ENCODE measurements at places on chromosomes 7 and 10. TPM values are rescaled to one million over a fixed set of nuclear protein-coding genes. Genes with fewer than 3 reads are reported as not detected.

CLCN1 gene
- not detected for total RNA-seq

DNA sequence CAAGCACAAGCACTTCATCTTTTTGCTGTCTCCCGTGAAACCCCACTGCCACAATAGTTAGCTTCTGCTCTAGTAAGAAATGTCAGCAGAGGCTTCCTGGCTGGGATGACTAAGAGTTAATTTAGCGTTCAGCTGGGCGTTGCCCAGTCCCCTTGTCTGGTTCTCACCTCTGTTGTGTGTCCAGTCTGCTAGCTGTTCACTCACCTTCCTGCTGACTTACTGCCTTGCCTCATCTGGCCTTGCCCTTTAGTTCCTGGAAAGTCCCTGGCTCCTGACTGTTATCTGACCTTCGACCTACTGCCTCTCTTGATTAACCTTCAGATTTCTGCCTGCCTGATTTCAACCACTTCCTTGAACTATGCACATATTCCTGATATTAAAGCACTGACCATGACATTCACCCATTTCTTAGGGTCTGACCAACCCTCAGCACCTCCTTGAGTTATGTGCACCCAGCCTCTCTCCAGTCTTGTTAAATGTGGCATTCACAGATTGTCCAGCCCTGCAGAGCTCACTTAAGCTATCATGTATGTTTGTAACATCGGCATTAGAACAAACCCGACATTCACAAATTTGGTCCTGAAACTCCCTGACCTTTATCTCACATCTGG, 30.3 kb downstream of the C7orf33 start:
- peak; percentile 16 for DNase-seq

- DNase-seq, result no peak
Measured at GRCh38 chr7:18384491-18385143, 110.9 kb upstream of the HDAC9 start.

- DNase-seq, result no peak
Measured at GRCh38 chr7:99500637-99501009, 542 bp upstream of the ZNF394 start.

DNA sequence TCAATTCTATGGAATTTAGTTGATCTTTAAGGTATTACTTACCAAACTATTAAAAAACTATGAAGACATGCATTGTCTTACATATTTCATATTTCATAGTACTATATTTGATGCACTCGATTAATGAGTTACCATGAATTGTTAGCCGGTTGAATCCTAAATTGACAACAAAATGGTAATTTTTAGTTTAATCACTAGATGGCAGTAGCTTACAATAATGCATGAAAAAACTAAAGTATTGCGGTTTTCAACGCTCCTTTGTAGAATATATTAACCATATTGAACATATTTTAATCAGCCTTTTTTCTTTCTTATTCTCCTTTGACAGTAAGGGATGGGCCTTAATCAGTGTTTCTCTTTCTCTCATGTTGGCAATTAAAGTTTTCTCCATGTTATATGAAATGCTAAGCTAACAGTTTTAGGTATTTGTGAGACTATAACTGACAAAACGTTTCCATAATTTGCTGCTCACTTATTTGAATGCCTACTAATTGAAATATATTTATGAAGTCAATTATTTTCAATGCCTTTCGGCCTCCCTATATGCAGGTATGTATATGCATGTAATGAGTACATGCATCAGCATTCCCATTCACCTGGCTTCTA, 48.5 kb upstream of the ARL4A start:
- DNase-seq, result peak; percentile 43

- no peak for DNase-seq
Measured at GRCh38 chr7:77993838-77994237, 195.3 kb downstream of the PHTF2 start.

- DNase-seq, result no peak
Measured at GRCh38 chr7:53100091-53100490, 64.7 kb downstream of the POM121L12 start.

SPDYE11 gene
- not detected for total RNA-seq

DNA sequence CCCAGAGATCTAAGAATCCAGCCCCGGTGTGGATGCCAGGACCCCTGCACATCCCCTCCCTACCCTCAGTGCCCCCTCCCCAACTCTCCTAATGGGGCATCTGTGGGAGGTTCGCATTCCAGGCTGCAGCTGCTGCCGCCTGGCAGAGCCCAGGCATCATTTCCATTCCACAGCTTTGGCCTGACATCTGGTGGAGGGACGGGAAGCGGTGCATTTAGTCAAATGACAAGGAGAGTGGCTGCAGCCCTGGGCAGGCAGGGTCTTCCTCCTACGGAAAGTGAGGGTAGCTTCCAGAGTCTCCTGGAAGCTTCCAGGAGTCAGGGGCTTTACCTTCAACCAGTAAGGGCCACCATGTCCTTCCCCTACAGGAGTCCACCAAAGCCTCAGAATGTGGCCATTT, 30.8 kb downstream of the PRLHR start:
- DNase-seq, result no peak

- no peak for DNase-seq
Measured at GRCh38 chr10:11064832-11065231, 47.2 kb downstream of the CELF2 start.

GRCh38 chr10:6719561-6719960, 139.5 kb upstream of the PRKCQ start:
- no peak for DNase-seq

- DNase-seq, result no peak
Measured at GRCh38 chr10:44567471-44567870, 182.6 kb upstream of the CXCL12 start.

GRCh38 chr7:75738604-75738974, at the start of gene HIP1:
HIP1 (minus strand) TSS chr7:75738941; CDS start chr7:75738920, 21 bp downstream.
- no peak for DNase-seq

DNA sequence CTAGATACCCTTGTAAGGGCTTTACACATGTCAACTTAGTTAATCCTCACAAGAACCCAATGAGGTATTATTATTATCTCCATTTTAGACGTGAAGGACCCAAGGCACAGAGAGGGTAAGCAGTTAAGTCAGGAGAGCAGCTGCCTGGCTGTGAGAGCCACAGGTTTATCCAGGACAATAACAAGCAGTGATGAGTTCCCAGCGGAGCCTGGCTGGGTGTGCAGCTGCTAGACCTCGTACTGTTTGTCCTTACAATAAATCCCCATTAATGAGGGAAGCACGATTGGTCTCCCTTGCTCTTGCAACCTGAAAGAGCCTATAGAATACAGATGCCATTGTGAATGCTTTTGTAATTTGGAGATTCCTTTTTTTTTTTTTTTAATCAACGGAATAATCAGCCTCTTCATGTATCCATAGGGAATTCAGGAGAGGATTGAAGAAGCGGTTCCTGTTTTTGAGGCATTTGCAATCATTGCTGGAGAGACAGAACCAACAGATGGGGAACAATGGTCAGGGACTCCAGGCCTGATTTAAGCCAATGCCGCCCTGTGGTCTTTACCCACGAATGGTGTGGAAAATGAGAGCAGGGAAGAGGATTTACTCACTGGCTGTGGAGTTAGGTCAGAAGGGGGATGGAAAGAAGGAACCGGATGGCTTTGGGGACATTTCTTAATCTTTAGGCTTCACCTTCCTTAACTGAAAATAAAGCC, 12.3 kb upstream of the ASB4 start:
- no peak for DNase-seq

IL15RA gene
- total RNA-seq, result 0.53 TPM

DNA sequence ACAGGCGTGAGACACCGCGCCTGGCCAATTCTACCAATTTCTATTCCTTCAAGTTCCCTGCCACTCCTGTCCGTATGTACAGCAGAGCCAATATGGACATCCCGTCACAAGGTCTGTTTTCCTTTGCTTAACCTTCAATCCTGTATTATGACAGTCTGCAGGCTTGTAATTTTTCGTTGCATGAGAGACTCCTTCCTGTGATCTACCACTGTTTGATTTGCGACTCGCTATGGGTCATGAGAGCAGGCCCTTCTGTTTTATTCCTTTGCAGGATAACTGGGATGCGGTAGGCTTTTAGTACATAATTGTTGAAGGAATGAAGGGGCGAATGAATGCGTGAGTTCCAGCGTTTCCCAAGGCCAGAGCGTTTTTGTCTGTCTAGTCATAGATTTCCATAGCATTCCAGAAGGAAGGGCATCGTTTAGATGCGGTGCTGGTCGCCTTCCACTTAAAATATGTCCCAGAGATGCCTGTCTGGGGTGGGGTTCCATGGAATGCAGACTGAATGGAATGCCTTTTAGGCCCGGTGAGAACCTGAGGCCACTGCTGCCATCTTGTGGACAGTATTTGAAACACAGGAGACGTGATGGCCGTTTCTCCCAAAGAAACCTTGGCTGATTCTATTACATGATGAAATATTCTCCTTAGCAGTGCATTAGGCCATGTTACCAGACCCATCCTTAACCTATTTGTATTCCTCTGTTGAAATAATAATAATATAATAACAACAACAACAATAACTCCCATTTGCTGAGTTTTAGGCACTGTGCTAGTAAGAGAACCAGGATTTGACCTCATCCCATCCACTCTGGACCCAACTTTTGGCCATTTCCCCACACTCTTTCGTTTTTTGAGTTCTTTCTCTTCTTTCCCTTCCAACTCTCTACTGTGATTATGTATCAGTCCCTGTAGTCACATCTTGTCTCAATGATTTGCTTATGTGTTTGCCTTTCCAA, 193.2 kb downstream of the MYOF start:
- DNase-seq, result peak; percentile 74

SPOCK2 gene
- 4.7 TPM for total RNA-seq

GPAM gene
- total RNA-seq, result 130 TPM

GRCh38 chr10:31263903-31264302, 55.1 kb upstream of the ZEB1 start:
- no peak for DNase-seq

NXPH1 gene
- not detected for total RNA-seq

- no peak for DNase-seq
Measured at GRCh38 chr7:133723044-133723443, 404.1 kb upstream of the LRGUK start.

ABCB4 gene
- 10.8 TPM for total RNA-seq

LFNG gene
- 0.44 TPM for total RNA-seq

OR9A4 gene
- not detected for total RNA-seq

LRRC17 gene
- 0.38 TPM for total RNA-seq

DNA sequence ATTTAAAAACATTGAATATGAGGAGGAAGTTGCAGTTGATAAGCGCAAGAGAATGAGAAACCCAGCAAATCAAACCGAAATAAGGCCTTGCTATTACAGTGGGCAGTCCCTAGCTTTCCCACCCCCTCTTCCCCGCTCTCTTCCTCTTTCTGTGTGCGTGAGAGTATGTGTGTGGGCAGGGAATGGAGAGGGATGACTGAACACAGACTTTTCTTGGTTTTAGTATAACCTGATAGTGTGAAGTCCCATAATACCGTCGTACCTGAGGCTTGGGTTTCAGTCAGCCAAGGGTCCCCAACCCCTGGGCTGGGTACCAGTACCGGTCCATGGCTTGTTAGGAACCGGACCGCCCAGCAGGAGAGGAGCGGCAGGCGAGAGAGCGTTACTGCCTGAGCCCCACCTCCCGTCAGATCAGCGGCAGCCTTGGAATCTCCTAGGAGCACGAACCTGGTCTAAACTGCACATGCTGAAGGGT, 255.3 kb downstream of the CELF2 start:
- DNase-seq, result no peak

GRCh38 chr10:89122433-89123051, 84.6 kb downstream of the CH25H start:
- DNase-seq, result no peak

- DNase-seq, result peak; percentile 82
Measured at GRCh38 chr10:109966961-109967738, 40.6 kb upstream of the ADD3 start.

DNAH11 gene
- total RNA-seq, result not detected

GRCh38 chr10:123642293-123642692, 23.9 kb upstream of the GPR26 start:
- no peak for DNase-seq

ASIC3 gene
- not detected for total RNA-seq

- no peak for DNase-seq
Measured at GRCh38 chr10:4285121-4285520, 500.1 kb upstream of the KLF6 start.

- peak; percentile 72 for DNase-seq
Measured at GRCh38 chr10:119341459-119342301, 134.3 kb downstream of the GRK5 start.

CAMK2B gene
- 0.13 TPM for total RNA-seq

CLRN3 gene
- total RNA-seq, result not detected

DNA sequence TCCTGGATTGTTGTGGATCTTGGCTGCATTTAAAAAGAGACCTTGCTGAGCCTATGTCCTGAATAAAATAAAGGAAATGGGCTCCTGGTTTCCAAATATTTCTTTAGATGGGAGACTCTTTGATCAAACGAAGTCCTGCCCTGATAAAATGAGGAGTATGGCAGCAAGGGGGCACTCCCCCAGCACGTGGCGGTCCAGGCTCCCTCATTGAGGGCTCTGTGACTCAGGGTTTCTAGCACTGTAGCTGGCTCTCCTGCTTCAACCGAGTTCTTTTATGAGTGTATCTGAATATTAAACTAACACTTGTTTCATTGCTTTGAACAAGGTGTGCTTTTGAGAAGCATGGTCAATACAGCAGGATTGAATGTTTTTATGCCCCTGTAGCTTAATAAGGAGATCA, 114.2 kb downstream of the AVL9 start:
- no peak for DNase-seq

DNA sequence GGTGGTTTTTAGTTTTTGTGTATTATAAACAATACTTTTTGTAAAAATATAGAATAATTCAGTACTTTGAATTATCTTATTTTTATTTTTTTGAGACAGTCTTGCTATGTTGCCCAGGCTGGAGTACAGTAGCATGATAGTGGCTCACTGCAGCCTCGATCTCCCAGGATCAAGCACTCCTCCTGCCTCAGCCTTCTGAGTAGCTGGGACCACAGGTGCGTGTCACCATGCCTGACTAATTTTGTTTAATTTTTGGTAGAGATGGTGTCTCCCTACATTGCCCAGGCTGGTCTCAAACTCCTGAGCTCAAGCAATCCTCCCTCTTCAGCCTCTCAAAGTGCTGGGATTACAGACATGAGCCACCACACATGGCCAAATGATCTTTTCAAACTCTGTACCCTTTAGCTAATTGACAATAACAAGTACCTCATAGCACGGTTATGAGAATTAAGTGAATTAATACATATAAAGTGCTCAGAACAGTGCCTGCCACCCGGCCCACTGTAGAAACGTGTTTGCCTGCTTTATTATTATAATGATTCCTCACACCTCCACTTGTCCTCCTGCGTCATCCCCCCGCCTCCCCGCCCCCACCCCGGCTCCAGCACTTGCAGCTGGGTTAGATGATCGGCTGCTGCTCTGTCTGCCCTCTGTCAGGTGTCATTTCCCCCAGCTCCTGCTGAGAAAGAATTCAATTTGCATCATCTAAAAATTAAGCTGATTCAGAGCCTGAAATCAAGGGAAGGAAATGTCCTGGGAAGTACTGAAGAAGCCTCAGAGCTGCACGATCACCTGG, 53.6 kb upstream of the NRF1 start:
- DNase-seq, result no peak

GRCh38 chr10:83917537-83918506, 221.5 kb upstream of the GHITM start:
- peak; percentile 12 for DNase-seq

LDB3 gene
- not detected for total RNA-seq

DNA sequence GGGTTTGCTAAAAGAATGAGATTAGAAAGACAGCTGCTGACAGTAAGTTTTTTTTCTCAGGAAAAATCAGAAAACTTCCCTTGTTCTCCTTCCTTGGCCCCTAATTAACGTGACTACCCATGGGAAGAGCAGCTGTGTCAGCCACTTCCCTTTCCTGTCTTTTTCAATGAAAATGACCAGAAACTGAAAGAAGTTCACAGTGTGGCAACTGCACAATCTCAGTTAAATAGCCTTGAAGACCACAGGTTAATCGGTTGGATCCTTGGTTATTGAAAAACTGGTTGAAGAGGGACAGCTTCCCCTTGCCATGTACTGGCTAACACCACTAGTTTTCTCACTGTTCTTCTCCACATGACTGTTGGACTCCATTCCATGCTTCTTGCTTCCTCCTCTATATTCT, 148.8 kb upstream of the AGR3 start:
- no peak for DNase-seq

SLC25A28 gene
- total RNA-seq, result 7.5 TPM
